ENCODE measurements at places on chromosomes 1 and 21.

- DNase-seq: no peak
Measured at GRCh38 chr21:31660259-31660565, 719 bp downstream of the SOD1 start.

GRCh38 chr1:39047374-39048229 is 21.5 kb downstream of the NDUFS5 start:
- no peak for DNase-seq

DNA sequence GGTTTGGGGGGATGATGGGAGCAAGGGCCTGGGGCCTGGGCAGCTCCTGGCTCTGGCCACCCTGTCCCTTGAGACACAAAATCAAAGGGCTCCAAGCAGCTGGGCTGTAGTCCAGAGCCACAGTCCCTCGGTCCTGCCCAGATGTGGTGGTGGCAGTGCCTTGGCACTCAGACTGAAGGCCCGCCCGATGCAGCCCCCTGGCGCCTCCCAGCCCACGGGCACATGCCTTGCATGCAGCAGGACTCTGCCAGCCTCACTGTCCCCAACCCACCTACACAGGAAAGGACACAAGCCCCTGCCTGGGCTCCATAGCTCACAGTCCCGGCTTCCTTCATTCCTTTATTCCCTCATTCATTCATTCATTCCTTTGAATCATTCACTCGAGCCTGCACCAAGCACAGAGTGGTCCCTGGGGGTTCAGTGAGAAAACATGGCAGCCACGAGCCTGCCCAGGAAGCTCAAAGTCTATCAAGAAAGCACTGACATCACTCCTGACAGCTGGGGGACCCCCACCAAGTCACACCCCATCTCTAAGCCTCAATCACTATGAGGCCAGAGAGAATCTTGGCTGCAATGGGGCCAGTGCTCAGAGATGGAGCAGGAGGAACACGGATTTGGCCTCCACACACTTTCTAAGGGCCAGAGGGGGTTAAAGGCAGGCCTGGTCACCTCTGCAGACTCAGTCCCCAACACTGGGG is 5.8 kb downstream of the SDC3 start:
- no peak for DNase-seq

- DNase-seq: no peak
Measured at GRCh38 chr1:112509005-112509659, 367 bp downstream of the WNT2B start.

GRCh38 chr21:8998946-8999681 is 1522.3 kb upstream of the TPTE start:
- DNase-seq: no peak

- DNase-seq: no peak
Measured at GRCh38 chr1:107389410-107390396, 248.9 kb downstream of the NTNG1 start.

GRCh38 chr1:91913018-91913417 is 27.1 kb upstream of the TGFBR3 start:
- DNase-seq: no peak

DNA sequence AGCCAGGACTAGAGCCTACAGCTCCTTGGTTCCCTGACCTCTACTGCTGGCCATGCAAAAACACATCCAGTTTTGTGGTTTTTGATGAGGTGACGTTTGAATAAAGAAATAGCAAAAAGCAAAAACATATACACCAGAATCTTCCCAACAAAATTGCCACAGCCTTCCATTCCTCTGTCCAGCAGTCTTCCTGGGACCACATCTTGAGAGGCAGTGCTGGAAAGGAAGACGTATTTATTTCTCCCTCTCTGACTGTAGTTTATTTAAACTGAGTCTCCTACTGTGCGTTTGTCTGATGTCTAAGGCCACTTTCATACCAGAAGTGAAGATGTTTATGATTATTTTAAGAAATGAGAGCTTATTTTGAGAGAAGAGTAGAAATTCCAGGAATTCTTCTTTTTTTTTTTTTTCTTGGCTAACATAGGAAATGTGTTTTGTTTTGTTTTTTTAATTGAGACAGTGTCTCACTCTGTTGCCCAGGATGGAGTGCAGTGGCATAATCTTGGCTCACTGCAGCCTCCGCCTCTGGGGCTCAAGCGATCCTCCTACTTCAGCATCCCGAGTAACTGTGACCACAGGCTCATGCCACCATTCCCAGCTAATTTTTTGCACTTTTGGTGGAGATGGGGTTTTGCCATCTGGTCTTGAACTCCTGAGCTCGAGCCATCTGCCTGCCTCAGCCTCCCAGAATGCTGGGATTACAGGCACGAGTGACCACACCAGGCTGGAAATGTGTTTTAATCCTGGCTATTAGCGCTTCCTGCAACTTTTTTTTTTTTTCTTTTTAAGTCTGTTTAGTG is 118.5 kb downstream of the ITSN1 start:
- no peak for DNase-seq

DNA sequence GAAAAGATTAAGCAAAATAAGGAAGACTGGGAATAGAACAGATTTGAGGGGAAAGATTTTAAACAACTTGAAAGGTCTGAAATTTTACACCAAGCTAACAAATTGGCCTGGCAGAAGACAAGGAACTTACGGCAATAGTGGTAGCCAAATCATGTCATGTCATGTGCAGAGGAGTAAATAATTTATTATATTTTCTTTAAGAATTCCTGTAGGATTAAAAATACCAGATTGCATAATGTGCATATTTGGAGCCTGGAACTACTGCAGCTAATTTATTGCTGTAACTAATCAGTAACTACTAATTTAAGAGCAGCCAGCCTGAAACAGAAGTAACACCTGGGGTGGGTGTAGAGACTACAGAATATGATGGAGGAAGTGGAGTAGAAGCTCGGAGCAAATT is 334.3 kb downstream of the TGFB2 start:
- no peak for DNase-seq

DNA sequence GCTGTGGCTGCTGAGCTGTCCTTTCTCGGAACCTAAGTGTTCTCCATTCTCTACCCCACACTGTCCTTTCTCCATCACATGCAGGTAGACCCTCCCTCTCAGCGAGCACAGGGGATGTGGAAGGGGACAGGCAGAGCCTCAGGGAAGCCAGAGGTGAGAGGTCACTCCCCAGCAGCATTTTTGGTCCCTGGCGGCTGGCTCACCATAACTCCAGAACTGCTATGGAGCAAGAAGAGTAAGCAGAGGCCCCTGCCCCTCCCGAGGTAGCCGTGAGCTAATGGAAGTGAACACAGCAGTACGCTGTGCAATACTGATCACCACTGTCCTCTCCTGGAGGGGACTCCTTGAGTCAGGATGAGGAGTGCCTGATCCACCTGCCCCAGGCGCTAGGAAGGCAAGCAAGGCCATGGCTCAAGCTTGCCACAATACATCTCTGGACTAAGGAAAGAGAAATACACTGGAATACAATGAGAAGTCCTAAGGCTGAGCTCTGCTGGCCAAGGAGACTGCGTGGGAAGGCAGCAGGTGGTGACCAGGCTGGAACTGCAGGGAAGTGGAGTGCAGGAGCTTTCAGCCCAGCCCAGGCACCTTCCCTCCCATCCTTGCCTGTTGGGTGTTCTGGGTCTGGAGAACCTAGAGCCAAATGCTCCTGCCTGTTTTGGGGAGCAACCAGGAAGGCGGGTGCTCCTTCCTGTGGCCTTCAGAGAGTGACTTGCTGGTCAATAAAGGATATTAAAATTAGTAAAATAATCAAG is 96.2 kb downstream of the LAMC2 start:
- DNase-seq: no peak

- peak; percentile 28 for DNase-seq
Measured at GRCh38 chr1:159790237-159790917, 9.6 kb downstream of the DUSP23 start.

GRCh38 chr1:235336903-235337302 is 8.5 kb downstream of the GGPS1 start:
- no peak for DNase-seq

GRCh38 chr1:92481971-92482664 is 4.6 kb downstream of the GFI1 start:
- peak; percentile 39 for DNase-seq

DNA sequence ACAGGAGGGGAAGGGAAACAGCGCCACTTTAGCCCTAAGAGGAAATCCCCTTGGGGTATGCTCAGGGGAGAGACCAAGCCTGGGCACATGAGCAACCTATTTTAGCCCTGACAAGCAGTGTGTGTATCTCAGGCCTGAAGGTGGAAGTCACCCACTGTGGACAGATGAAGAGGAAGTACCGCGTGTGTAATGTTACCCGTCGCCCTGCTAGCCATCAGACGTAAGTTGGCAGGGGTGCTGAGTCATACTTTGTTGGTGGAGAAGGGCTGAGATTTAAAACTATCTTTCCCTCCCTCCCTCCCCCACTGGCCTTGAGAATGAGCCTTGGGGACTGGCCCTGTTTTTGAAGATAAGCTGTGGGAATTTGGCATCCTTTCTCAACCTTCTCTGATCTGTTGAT is 11.2 kb downstream of the AGO1 start:
- peak; percentile 79 for DNase-seq

GRCh38 chr1:3350506-3351261 is 103.8 kb upstream of the ARHGEF16 start:
- no peak for DNase-seq

DNA sequence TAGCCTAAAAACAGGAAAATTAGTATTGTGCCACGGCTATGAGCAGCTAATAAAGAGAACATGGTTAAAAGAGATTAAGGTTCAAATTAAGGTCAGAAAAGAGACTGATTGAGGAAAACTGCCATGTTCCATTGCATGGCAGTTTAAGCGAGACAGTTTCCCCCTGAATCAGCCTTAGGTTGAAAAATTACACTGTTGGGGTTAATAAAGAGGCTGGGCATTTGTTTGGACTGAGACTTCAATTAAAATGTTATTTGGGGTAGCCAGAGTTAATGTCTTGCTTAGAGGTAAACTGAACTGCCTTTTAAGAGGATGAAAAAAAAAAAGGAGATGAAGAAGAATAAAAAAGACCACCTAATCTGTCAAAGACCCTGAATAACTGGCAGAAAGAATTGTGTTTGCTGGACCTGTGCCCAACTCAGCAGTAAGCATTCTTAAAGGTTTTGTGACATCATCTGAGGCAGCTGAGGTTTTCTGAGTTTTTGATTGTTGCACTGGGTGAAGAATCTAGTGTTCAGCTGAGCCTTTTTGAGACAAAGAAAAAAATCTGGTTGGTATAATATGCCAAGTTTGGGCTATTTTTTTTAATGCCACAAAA is 17.7 kb upstream of the PROX1 start:
- no peak for DNase-seq

GRCh38 chr1:6207921-6208320 is 2.0 kb downstream of the RNF207 start:
- DNase-seq: no peak

GRCh38 chr1:114347431-114348209 is 163.4 kb downstream of the TRIM33 start:
- DNase-seq: no peak

GRCh38 chr1:200365897-200366426 is 43.9 kb downstream of the ZNF281 start:
- DNase-seq: no peak

DNA sequence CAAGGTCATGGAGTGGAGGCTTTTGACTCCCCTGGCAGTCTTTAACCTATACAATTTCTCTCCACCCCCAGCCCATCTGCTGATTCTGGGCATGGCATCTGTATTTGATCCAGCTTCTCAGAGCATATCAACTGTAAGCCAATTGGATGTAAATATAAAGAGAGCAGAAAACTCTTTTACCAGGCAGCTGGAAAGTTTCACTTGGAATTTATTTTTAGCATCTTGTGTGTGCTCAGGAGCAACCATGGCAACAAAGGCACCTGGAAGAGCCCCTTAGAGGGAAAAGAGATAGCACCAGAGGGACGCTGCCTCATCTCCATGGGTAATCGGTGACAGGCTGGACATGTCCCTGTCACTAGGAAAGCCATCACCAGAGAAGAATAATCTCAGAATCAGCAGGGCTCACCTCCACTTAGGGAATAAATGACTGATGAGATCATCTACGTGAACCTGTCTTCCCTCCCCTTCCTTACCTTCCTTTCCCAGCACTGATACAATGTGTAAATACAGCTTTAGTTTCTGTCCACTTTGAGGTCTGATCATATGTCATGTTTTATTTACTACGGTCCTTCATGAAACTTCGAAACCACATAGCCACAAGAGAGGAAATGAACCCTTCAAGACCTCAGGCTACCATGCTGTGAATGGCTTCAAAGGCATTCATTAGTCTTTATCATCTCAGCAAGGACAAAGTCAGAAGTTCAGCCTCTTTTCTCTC is 25.3 kb upstream of the SIPA1L2 start:
- no peak for DNase-seq

GRCh38 chr1:112881742-112882127 is 74.3 kb downstream of the SLC16A1 start:
- no peak for DNase-seq

DNA sequence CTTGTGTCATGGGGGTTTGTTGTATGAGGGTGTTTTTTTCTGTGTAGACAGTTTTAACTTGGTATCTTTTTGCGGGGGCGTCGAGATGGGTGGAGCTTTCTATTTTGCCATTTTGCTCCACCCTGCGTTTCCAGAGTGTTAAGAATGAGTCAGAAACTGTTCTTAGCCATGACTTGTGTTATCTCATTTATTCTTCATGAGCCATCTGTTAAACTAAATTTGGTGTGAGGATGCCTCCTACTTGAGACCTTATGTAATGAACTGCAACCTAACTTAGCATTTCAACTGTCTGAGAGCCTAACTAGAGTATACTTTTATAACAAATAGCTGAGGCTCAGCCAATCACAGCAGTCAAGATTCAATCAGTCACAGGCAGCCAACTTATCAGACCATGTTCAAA is 1873.5 kb downstream of the NCAM2 start:
- DNase-seq: no peak

DNA sequence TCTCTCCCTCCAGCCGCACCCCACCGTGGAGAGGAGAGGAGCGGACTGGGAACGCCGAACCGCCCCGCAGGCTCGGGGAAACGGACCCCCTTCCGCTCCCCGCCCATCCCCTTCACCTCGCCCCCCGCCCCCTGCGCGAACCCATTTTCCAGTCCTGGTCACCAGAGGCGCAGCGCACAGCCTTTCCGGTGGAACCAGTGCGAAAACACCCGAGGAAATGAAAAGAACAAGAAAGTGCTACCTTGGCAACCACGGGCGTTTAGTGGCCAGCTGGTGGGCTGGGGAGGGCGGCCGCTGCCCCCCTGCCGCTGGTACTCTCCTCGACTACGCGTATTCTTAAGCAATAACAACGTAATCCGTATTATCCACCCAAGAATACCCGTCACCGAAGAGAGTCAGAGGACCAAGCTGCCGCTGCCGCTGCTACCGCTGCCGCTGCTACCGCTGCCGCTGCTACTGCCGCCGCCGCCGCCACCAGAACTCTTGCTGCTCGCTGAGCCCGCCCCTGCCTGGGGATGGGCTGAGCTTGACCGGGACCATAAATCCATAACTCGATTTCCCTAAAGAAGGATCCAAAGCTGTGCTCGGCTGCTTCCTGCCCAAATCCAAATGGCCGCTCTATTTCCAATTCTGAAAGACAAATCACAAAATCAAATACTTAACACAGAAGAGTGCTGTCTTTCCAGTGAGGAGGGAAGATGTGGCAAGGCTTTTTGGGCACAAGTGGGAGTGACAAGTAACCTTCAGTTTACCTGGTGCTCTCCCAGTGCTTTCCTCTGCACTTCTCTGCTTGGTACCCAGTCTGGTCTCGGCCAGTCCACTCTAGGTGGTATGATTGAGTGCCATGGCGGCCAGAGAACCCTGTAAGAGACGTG is 125.2 kb upstream of the DPYD start:
- no peak for DNase-seq

- DNase-seq: peak; percentile 61
Measured at GRCh38 chr1:93874025-93874651, 4.9 kb downstream of the DNTTIP2 start.
